ENCODE measurements at places on chromosomes 6 and 20.

GRCh38 chr6:67875877-67876383 is 759.2 kb upstream of the ADGRB3 start:
- no peak for DNase-seq

- DNase-seq = no peak
Observed at GRCh38 chr6:148892247-148892646, 145.4 kb downstream of the UST start.

DNA sequence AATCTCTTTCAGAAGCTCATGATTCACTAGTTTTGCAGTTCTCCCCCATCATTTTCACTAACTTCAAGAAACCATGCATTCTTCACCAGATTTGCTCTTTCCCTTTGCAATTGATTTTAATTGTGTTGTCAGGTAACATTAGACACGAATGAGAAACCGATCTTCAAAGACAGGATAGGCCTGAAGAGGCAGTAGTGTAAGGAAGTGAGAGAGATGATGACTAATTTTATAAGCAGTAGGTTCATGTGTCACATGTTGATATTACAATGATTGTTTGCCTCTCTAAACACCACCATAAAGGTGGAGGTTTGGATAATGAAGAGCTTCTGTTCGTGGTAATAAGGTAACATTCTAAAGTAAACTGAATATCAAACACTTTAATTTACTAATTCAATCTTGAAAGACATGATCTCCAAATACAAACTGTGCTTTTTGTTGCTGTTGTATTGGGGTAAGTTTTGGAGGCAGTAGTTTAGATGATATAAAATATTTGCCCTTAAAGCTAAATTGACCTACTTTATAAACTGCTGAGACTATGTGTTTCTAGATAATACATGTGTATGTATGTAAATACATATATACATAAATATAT is 207.2 kb downstream of the PHACTR1 start:
- no peak for DNase-seq

DNA sequence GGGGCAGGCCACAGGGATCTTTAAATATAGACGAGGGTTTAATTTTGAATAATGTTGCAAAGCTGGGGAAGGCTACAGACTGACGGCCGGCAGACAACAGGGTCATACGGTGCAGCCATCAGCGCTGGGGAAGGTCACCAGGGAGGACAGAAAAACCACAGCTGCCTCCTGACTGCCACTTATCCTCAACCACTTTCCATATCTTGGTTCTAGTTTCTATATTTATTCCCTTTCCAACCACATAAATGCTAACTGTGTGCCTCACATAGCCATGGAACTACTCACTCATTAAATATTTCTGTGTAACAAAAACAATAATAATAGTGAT is 85.7 kb upstream of the AGPAT4 start:
- no peak for DNase-seq

- DNase-seq = peak; percentile 66
Observed at GRCh38 chr6:142857796-142858555, 87.0 kb downstream of the HIVEP2 start.

DNA sequence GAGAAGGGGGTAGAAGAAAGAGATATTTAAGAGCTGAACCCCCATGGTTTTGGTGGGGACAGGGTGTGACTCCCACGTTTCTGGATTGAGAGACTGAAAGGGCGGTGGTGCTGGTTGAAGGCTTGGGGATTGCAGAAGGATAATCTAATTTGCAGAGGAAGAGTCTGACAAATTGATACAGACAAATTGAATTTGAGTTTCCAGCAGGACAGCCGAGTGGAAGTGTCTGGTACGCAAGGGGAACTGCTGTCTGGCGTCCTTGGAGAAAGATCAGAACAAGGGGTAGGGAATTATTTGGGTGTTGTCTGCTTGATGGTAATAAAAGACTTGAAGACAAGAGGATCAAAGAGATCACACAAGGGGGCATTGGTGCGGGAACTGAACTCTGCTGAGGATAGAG is 40.5 kb upstream of the MDGA1 start:
- DNase-seq = no peak

- DNase-seq = no peak
Observed at GRCh38 chr20:37574199-37574890, 46.7 kb upstream of the BLCAP start.

- no peak for DNase-seq
Observed at GRCh38 chr6:138666636-138667035, 106.9 kb upstream of the CCDC28A start.

DNA sequence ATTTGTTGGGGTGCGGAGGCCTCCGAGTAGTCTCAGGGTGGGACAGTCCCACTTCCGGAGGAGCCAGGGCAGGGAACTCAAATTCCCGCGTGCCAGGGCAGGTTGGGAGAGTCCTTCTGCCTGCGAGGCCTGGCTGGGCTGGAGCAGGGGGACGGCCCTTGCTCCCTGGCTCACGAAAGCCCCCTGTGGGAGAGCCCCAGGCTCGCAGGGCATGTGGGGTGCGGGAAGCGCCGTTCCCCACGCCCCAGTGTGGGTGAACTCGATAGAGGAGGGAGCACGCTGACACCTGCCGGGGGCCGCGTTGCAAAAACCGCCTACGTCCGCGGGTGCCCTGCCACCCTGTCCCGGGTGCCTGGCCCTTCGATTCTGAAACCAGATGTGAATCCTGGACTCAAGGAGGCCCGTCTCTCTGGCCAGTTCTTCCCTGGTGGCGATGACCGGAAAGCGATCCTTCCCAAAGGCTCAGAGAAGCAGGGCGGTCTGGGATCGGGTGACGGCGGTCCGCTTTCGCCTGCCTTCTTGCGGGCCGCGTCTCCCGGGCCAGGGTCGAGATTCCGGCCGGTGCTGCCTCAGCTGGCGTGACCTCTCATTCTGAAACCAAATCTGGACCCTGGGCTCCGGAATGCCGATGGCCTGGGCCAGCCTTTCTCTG is 1846.5 kb upstream of the DEFB115 start:
- DNase-seq = no peak

DNA sequence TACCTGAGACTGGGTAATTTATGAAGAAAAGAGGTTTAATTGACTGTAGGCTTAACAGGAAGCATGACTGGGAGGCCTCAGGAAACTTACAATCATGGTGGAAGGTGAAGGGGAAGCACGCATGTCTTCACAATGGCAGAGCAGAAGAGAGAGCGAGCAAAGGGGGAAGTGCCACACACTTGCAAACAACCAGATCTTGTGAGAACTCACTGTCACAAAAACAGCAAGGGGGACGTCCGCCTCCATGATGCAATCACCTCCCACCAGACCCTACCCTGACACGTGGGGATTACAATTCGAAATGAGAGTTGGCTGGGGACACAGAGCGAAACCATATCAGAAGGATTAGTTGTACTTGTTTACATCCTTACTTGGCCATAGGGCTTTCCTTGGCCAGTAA is 49.7 kb downstream of the FIG4 start:
- DNase-seq = peak; percentile 6

DNA sequence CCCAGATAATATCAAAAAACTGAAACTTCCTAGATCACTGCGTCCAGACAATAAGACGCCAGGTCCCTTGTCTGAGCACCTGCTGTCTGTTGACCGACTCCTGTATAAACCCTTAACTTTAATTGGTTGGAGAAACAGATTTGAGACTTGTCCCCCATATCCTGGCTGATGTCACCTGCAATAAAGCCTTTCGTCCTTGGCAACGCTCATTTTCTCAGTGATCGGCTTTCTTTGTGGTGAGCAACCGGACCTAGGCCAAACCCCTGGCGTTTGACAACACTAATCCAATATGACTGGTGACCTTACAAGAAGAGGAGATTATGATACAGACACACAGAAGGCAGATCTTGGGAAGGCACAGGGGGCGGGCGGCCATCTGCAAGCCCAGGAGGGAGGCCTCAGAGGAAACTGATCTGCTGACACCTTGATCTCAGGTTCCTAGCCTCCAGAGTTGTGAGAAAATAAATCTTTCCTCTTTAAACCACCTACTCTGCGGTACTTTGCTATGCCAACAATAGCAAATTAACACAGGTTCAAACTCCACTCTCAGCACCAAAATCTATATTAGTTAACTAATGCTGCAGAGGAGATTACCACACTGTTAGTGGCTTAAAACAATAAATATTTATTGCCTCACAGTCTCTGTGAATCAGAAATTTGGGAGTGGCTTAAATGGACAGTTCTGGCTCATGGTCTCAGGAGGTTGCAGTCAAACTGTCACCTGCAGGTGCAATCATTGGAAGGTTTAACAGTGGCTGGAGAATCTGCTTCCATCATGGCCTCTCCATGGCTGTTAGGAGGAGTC is 178.7 kb downstream of the OTOR start:
- no peak for DNase-seq

DNA sequence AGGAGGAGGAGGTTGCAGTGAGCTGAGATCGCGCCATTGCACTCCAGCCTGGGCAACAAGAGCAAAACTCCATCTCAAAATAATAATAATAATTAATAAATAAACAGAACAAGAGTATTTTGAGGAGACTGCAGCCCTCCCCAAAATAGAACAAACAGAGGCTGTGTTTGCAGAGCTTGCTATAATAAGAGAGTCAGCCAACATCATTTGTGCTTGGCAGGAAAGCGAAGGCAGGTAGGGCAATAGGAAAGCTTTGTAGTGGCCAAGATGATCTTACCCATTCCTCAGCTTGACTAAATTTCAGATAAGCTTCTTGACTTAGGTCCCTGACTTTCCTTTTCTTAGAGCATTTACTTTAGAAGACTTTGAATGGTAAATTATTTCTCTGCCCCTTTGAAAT is 6.7 kb downstream of the C6orf141 start:
- DNase-seq = no peak

- no peak for DNase-seq
Observed at GRCh38 chr6:53578371-53578770, 33.5 kb upstream of the GCLC start.

- DNase-seq = no peak
Observed at GRCh38 chr6:170459451-170459850, 93.7 kb downstream of the PSMB1 start.

DNA sequence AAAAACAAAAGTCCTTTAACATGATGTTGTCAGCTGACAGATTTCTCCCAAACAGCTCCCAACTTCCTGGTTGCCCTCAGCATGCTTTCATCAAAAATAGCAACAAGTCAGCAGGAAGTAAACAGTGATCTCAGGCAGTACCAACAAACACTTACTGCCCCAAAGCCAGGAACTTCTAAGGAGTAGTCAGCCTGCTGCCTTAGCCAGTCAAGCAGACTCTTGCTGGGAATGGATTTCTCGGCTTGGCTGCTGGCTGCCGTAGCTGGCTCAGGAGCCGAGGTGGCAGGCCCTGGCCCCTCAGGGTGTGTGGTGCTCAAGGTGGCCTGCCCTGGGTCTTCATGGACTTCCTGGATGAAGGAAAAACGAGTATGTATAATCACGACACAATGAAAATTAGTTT is 46.6 kb upstream of the EMILIN3 start:
- no peak for DNase-seq

GRCh38 chr20:7358670-7359069 is 581.6 kb downstream of the HAO1 start:
- DNase-seq = no peak

DNA sequence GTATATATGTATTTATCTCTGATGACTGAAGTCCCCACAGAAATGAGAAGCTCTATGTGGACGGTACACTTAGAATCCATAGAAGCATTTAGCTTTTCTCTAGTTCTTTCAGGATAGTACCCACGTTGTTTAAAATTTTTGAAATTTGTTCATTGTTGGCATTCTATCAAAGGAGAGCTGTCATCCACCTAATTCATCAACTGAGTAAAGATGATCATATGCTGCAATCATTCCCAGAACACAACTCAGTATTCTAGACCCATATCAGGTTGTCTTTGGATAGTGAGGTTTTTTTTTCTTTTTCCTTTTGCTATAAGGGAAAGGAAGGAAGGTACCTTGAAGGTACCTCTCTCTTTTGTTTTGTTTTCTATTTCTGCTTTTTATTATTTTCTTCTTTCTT is 9.3 kb downstream of the SERAC1 start:
- no peak for DNase-seq

DNA sequence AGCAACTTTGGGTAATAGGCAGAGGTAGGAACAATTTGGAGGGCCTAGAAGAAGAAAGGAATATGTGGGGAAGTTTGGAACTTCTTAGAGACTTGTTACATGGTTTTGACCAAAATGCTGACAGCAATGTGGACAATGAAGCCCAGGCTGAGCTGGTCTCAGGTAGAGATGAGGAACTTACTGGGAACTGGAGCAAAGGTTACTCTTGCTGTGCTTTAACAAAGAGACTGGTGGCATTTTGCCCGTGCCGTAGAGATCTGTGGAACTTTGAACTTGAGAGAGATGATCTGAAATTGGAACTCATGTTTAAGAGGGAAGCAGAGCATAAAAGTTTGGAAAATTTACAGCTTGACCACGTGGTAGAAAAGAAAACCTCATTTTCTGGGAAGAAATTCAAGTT is 28.3 kb upstream of the TMEM200A start:
- no peak for DNase-seq

DNA sequence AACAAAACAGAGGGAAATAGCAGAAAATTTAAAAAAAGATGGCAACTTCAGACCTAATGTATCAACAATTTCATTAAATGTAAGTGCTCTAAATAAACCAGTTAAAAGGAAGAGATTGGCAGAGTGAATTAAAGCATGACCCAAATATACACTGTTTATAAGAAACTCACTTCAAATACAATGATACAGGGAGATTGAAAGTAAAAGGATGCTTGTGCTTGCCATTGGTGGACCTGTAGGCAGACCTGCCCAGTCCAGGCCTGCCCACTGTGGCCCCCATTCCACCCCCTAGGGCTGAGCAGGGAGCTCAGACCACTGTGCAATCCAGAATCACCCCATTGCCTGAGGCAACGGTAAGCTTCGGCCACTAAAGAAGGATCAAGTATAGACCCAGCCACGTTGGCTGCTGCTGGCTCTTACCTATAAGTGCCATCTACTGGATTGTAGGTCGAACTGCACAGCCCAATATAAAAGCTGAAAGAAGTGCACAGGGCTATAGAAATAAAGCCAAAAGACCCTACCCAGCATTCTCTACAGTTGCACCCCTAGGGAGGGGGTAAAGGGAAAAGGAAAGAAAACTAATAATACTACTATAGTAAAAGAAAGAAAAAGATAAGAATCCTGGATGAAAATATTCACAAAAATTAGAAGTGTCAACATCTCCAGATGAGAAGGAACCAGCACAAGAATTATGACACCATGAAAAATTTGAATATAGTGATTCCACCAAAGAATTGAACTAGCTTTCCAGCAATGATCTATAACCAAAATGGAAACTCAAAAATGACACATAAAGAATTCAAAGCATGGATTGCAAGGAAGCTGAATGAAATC is 36.1 kb downstream of the PSMB1 start:
- peak; percentile 16 for DNase-seq

GRCh38 chr6:84280030-84280429 is 52.6 kb upstream of the CEP162 start:
- DNase-seq = no peak

DNA sequence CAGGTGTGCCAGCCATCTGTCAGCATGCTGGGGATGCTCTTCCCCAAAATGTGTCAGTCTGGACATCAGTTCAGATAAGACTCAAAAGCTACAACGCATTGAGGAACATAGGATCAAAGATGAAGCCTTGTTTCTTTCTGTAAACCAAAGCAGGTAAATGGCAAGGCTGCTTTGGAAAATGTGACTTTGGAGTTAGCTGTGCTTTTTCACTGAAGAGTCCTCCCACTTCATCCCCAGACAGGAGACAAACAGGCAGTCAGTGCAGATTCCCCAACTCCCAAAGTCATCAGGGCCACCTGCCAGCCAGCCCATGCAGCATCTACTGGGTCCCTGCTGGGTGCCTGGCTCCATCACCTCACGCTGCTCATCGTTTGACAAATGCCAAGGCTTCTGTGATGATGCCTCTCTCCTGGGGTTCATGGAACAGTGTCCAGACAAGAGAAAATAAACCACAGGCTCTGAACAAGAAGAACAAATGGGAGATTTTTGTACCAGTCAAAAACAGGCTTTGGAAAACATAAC is 205.0 kb upstream of the BTBD3 start:
- DNase-seq = no peak

- no peak for DNase-seq
Observed at GRCh38 chr6:156809034-156809433, 31.9 kb downstream of the ARID1B start.

Data from CD8-positive, alpha-beta T cell (primary cell).